ENCODE measurements at places on chromosomes 3 and 15.

GRCh38 chr3:154151969-154152368, 30.8 kb downstream of the ARHGEF26 start:
- DNase-seq, result no peak

- DNase-seq, result no peak
Observed at GRCh38 chr3:120506076-120506827, 55.5 kb upstream of the FSTL1 start.

DNA sequence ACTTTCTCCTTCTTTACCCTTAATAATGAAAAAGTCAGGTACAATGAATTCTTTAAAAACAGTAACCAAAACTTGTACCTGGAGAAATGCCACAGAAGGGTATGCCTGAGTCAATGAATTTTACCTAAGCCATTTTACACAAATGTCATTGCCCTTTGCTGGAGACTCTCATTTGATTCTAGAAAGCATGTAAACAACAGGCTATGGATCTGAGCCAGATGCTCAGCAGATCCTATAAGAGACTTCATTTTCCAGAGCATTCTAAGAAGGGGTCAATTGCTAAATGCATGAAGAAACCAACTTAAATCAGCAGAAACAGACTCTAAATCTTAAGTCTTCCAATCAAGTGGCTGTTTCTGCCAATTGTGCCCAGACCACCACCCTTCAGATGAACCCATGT, 83.8 kb upstream of the GALNT15 start:
- DNase-seq, result no peak

DNA sequence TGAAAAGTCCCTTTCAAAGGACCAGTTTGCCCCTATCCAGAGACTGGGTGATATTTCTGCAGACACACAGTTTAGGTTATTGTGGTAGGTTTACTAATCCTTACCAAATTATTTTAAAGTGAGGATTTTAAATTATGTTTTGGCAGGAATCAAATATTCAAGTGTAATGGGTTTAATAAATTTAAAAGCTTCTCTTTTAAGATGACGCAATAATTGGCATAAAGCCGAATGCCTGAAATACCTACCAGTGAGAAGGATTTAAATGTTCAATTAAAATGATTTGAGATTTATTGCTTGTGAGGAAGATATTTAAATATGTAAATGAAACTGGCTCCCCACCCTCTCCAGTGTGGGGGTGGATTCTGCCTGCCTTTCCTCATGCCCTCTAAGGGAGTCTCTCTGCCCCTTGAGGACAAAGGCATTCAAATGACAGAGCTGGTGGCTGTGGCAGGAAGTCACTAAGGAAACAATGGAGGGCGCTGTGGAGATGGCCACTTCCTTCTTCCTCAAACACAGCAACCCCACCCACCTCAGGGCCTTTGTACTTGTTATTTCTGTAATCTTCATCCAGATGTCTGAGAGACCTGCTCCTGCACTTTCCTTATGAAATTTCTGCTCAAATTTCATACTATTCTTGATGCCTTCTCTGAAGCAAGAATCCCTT, 131.7 kb downstream of the TNIK start:
- DNase-seq, result no peak

GRCh38 chr3:45688194-45688881, 858 bp upstream of the SACM1L start:
- no peak for DNase-seq

DNA sequence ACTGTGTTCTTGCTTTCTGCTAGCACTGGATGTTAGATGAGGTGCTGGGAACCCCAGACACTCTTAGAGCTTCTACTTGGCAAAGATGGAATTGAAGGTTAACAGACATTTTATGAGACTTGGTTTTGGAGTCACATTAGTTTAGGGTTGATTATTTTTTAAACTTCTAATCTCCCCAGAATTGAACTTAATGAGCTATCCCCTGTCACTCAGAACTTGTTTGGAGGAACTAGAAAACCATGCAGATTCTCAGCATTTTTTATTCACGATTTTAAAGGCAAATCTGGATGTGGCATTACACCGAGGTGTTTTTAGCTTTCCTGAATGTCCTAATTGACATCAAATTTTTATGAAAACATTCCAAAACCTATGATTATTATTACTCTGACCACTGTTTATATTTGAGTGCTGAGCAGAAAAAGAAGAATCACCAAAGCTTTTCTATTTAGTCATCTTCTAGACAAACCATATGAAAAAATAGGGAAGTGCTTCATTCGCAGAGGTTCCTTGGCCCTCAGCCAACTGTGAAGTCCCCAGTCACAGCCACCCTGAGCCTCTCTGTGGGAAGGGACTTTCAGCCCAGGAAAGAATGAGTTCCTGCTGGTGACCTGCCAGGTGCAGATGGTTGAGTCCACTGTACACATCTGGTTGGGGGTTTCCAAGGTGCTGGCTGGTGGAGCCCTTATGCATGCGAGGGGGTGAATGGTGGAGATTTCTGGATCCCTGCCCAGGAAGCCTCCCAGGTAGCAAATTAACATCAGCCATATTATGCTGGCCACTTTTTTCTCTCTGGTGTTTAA, 196.0 kb upstream of the TOPAZ1 start:
- no peak for DNase-seq

GRCh38 chr3:61637088-61638051, 76.0 kb downstream of the PTPRG start:
- no peak for DNase-seq

GRCh38 chr3:191361456-191361855, 31.1 kb upstream of the UTS2B start:
- DNase-seq, result no peak

GRCh38 chr3:15795651-15796308, 2.0 kb downstream of the ANKRD28 start:
- DNase-seq, result no peak

GRCh38 chr3:77871436-77871835, 831.5 kb downstream of the ROBO2 start:
- DNase-seq, result no peak

DNA sequence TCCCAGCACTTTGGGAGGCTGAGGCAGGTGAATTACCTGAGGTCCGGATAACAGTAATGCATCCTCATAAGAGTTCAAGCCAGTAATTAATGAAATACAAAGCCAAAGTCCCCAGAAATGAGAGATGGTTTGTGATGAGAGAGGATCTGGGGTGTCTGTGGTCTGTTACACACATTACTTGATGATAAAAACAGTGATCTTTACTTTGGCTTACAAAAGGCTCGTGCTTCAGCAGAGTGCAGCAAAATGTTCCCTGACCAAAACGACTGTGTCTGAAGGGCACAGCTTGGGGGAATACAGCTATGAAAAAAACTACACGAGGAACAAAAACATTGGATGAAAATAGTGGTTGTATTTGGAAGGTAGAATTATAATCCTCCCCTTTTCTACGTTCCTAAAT, 40.9 kb downstream of the CRTC3 start:
- DNase-seq, result no peak

DNA sequence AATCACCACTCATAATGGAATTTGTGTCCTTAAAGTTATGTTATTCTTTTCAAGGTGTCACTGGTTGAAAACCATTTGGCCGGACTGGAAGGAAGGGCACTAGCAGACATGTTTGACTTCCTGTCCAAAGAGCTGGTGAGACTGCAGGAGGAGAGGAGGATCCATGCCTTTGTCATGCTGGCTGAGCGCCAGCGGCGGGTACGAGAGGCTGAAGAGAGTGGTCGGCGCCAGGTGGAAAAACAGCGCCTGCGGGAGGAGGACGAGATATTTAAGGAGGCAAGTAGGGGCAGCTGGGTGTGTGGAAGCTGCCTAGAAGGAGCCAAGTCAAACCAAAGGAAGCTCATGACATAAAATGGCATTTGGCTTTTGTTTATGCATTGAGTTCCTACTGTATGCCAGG, 38.0 kb upstream of the NR1I2 start:
- no peak for DNase-seq

Data from GOT3 (cell line).